ENCODE measurements at places on chromosomes 4 and X. TPM values are rescaled to one million over a fixed set of nuclear protein-coding genes. Genes with fewer than 3 reads are reported as not detected.

DNA sequence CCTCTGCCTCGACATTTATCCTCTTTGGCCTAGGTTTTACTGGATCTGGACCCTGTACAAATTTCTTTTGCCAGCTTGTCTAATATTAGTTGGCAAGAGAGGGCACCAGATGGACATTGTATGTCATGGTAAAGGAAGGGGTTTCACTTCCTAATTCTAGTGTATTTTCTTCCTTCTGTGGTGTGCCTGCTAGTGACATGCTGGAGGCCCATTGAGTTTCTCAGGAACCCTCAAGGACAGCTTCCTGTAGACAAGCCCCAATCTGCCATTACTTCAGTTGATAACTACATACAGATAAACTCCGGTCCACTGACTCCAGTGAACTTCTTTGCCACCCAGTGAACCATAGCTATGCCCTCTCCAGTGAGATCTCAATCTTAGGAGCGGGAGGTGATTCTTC lies 116.9 kb downstream of the STPG2 start:
- no peak for DNase-seq

DNA sequence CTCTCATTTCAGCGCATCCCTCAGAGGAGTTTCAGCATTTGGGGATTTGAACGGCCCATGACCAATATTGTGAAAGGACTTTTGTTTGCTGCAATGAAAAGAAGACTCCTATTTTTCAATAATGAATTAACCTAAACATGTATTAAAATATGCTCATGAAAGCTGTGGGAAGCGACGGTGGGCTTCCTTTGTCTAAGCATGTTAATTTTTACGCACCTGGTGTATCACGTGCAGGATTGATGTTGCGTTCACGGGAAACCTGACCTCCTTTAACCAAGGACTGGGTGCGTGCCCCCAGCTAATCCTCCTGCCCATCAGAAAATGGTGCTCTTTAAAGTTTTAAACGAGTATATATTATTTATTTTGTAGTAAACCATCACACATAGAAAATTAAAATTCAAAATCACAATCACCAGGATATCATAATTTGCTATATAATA lies 590 bp upstream of the CCDC110 start:
- DNase-seq, result no peak

The BTC gene
- total RNA-seq, result 0.13 TPM

DNA sequence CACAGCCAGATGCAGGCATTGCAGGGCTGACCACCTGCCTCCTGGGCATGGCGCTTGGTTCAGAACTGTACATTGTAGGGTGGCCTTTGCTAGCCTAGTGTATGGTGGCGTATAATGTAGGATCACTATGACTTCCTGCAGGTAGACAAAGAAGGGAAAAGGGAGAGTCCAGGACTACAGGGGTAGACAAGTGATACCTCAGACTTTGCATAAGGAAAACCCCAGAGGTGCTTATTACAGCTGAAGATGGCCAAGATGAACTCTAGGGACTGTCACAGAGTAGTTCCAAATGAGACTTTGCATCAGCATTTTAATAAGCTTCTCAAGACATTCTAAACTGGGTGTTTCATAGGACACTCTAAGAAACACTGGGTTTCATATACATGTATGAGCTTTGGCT lies 116.4 kb upstream of the PUDP start:
- no peak for DNase-seq

DNA sequence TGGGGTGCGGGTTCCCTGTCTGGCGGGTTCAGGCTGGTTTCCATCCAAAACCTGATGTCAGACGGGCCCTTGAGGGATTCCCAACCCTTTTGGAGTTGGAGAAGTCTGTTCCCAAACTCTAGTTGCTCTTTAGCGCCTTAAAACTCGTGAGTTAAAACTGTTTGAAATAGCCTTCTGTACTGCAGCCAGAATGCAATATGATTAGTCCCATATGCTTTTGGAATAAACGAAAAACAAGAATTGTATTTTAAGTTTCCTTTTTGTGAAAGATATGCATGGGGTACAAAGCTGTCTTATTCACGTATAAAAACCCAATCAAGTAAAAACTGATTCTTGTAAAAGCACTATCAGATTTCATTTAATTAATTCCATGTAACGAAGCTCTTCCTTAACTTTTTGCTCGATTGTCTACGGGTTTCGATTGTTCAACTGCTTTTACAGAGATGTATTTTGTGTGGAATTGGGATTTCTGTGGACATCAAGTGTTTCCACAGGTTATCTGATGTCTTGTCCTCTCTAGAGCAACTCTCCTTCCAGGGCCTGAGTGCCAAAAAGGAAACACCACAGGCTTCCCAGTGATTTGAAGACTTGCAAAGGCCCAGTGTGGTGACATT lies 49.5 kb downstream of the CLDN34 start:
- no peak for DNase-seq

Data from psoas muscle (tissue), 8 donors.